NCI-H748 treated with DMSO at 0.1 percent for 48 hours (cell line): ENCODE measurements at places on chromosomes 12 and 14.
A peak's percentile ranks its signal among the peaks of the same experiment; 100 is the strongest.

GRCh38 chr14:54220071-54220703 lies 176.6 kb upstream of the CDKN3 start:
- no peak for DNase-seq

- no peak for DNase-seq
Observed at GRCh38 chr14:34344318-34344717, 117.7 kb downstream of the SPTSSA start.

GRCh38 chr12:98752726-98753125 lies 107.6 kb downstream of the APAF1 start:
- no peak for DNase-seq

GRCh38 chr12:78120866-78121560 lies 290.3 kb downstream of the NAV3 start:
- no peak for DNase-seq

DNA sequence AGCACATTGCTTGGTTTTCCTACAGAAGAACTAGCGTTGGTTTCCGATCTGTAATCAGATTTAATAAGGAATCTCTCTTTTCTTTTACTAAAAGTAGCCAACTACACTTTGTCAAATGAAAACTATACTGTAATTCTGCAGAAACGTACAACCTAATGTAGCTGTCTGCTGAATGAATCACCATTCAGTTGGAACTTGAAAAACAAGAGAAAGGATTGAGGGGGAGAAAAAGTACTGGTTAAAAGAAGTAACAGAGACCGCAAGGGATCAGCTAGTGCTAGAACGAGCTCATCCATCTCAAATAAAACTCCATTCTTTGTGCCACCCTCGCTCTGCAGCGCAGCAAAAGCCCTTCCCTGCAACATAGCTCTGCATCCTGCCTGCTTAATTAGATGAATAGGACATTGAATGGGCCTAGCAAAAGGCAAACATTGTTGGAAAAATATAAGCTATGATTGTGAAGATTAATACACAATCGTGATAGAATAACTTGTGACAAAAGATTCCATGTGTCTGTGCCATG lies 2.6 kb downstream of the GARIN2 start:
- DNase-seq: no peak

GRCh38 chr12:130700492-130701401 lies 15.4 kb downstream of the RIMBP2 start:
- no peak for DNase-seq

- DNase-seq: no peak
Observed at GRCh38 chr14:41901089-41901488, 294.4 kb downstream of the LRFN5 start.

GRCh38 chr14:58439476-58439875 lies 12.0 kb downstream of the KIAA0586 start:
- no peak for DNase-seq

- DNase-seq: no peak
Observed at GRCh38 chr12:49049566-49050224, 10.9 kb downstream of the KMT2D start.

- DNase-seq: no peak
Observed at GRCh38 chr12:10069976-10070375, 28.8 kb downstream of the CLEC1A start.

DNA sequence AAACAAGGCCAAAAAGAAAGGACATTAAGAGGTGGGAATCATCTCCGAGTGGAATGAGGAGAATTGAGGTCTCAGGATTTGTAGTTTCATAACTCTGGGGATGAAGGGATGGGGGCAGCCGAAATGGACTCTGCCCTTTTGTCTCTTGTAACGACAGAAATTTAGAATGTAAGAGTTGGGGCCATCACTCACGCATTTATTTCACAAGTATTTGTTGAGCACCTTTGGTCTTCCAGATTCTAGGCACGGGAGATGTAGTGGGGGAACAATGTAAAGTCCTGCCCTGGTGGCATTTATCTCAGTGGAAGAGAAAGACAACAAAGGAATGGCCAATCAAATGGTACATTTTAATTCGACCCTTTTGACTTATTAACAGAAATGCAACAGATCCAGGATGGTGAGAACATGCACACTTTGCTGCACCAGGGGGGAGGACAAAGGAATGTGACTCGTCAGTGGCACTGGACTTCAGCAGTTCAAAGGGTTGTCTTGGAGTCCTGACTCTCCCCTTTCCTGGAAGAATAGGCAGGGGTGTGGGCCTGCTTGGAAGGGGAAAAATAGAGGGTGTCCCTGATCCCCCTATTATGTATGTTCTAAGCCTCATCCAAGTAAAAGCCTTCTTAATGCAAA lies 102.0 kb downstream of the TMEM30B start:
- no peak for DNase-seq

DNA sequence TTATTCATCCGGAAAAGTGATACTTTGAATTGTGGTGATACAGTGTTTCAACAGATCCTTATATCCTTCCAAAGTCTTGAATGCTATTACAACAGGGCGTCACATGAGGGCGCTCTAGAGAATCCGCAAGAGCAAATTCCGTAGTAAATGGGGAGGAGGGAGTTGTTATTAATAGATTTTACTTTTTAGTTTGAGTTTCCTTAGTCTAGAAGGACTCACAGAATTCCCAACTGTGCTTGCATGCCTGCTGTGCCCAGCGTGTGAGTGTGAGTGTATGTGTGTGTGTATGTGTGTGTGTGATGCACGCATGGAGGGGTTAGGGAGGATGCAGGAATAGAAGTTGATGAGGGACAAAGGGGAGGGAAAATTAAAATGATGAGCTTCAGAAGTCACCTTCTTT lies 375.3 kb downstream of the C12orf75 start:
- peak; percentile 55 for DNase-seq

DNA sequence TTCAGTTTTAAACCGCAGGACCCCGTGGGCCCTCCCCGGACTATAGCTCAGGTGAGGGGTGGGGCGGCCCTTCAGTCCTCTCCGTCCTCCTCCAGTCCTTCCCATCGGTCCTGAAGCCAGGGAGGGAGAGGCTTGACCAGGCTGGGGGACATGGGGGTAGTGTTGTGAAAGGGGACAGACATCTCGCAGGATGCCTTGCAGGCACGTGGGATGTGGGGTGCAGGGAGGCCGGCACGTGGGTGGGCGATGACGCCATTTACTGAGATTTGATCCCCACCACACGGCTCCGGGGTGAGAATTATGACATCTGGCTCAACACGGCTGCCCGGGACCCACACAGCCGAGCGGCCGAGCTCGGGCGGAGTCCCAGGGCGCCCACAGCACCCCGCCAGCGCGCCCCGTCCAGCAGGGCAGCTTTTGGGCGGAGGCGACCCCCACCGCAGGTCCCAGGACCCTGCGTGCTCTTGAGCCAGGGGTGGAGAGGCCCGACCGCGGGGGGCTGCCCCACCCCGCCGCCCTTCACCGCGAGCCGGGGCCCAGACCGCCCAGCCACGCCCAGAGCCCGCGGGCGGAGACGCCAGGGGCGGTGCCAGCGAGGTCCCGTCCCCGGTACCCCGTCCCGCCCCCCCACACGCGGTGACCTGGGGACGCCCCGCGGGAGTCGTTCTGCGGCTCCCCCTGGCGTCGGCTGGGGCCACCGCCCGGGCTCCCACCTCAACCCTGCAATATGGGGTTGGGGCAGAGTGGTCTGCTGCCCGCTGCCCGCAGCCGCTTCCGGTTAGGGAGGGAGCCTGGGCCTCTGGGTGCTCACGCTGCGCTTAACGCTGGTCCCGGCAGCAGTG lies 3.3 kb upstream of the EXOC3L4 start:
- no peak for DNase-seq

DNA sequence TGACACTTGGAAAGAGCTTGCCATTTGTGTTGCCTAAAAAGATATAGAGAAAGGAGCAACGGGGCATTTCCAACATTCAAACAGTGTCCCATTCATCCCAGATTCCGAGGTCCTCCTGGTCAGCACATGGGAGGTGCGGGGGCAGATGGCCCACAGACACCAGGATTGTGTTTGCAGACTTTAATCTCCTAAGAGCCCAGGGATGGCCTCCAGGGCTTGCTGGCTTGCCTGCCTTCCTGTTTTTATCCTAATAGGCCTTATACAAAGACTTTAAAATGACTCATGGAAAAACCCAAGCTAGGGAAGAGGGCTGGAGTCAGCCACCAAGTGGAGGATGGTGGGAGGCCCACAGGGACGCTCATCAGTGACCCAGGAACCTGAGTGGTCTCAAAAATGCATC lies 21.5 kb upstream of the FAM181A start:
- no peak for DNase-seq

GRCh38 chr14:40467969-40468368 lies 1035.7 kb upstream of the FBXO33 start:
- DNase-seq: no peak

DNA sequence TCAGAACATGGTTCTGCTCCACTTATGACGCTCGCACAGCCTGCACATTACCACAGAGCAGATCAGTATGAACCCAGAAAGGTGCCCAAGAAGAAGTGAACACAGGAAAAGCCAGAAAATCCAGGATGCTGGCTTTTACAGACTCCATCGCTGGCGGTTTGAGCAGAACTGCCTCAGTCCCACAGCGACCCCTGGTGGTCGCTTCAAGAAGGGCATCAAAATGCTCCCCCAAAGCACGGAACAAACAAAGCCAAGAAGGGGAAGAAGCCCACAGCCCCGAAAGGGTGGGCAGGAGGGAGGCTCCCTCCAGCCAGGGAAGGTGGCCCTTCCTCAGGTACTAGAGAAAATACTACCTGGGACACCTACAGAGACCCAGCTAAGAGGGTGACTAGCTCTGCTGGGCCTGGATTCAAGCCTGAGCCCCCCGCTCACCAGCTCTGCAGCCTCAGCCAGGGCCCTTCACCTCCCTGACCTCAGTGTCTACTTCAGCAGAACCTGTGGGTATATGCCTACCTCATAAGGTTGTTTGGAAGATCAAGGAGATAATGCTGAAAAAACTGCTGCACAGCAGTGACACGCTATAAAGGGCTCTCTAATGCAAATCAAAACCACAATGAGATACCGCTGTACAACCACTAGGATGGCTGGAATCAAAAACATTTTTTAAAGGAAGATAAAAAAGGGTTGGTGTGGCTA lies 98.1 kb downstream of the NCOR2 start:
- no peak for DNase-seq

DNA sequence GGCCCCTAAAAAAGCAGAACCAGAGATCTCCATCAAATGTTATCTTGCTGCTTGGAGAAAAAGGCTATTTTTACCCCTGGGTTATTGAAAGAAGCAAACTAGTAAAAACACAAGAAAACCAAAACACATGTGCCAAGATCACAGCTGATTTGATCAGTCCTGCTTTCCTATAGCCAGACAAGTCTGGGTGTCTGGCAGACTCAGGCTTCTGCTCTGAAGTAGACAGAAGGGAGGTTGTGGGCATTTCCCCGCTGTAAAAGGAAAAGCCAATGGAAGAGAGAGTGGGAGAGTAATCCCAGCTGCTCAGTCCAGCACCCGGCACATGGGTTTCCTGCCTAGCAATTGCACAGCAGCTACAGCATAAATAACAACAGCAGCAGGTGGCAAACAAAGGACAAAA lies 177.9 kb downstream of the PHLDA1 start:
- DNase-seq: no peak

DNA sequence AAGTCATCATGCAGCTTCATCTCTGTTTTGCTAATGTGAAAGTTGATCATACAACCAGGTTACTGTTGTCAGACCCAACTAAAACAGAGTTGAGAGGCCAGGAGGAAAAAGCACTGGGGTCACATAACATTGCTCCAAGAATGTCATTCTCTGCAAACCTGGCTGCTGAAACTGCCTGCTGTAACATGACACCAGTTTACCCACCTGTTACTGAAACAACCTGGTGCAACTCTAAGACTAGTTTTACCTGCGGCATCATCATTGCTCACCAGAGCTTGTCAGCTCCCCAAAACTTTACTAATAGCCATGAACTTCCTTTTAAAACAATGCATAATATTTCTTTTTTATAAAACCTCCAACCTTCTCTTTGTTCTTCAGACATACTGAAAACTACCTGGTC lies 30.7 kb upstream of the DEGS2 start:
- DNase-seq: no peak

DNA sequence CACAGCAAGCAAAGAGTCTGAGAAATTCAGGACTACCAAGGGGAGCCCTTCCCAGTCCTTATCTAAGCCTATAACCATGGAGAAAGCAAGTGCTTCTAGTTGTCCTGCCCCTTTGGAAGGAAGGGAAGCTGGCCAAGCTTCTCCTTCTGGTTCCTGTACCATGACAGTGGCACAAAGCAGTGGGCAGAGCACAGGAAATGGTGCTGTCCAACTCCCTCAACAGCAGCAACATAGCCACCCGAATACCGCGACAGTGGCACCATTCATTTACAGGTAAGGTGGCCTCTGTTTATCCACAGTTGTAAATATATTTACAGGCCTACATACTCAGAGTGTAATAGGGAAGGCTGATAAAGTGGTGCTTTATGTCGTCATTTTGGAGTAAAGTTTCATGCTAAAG lies 176.5 kb downstream of the NAV3 start:
- DNase-seq: no peak

DNA sequence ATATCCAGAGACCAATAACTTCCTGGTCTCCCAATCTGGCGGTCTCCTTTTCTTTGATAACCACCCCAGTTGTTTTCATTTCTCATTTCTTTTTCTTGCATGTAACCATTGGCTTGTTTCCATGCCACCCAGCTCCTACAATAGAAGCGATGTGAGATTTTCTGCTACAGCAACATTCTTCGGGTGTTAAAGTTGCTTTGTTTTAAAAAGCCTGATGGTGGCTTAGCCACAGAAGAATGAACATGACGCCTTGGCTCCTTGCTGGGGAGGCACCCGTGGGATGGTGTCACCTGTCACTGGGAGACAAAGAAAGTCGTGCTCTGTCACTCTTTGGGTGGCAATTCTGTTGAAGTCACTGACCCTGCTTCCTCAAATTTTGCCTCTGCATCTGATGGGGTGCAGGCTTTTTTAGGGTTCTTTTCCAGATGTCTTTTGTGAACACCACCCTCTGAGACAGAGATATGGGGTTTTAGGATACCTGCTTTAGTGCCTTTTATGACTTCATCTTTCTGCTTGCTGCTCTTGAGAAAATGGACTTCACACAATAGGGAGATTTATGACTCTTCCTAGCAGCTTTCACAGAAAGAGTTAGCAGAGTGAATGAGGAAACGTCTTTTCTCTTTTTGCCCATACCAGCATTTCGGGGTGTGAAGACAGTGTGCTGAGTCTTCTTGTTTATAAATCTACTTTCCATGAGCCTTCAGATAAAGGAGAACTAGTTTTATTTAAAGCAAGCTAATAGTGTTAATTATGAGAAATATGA lies 265.3 kb upstream of the TBX3 start:
- no peak for DNase-seq

DNA sequence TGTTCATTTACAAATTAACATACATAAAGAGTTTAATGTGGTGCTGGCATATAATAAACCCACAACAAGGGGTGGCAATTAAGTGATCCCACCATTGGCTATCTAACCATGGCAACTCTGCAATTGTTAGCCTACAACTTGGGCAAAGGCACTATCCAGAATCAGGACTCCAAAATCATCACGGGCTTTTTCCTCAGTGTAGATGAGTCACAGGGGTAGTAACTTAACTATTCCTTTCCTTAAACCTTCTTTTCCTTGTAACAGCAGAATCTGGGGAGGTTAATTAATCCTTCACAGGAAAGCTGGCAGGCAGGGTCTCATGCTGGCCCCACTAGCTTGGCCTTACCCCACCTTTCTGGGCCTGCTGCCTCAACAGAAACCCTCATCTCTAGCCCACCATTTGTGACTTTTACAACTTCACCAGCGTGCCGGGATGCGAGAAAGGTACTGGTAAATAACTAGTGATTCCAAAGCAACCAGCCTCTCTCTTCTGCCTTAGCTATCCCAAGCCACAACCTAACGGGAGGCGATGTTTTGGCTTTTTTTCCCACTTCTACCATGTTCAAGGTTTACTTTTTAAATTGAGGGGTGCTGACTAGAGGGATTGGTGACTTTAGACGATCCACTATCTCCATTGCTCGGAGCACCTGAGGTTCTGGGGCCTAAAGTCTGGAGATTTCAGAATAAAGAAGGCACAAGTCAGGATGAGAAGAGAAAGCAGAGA lies 744 bp downstream of the ATP5MC2 start:
- DNase-seq: no peak
